ENCODE measurements at places on chromosomes 3 and 15. TPM values are rescaled to one million over a fixed set of nuclear protein-coding genes. Genes with fewer than 3 reads are reported as not detected.

DNA sequence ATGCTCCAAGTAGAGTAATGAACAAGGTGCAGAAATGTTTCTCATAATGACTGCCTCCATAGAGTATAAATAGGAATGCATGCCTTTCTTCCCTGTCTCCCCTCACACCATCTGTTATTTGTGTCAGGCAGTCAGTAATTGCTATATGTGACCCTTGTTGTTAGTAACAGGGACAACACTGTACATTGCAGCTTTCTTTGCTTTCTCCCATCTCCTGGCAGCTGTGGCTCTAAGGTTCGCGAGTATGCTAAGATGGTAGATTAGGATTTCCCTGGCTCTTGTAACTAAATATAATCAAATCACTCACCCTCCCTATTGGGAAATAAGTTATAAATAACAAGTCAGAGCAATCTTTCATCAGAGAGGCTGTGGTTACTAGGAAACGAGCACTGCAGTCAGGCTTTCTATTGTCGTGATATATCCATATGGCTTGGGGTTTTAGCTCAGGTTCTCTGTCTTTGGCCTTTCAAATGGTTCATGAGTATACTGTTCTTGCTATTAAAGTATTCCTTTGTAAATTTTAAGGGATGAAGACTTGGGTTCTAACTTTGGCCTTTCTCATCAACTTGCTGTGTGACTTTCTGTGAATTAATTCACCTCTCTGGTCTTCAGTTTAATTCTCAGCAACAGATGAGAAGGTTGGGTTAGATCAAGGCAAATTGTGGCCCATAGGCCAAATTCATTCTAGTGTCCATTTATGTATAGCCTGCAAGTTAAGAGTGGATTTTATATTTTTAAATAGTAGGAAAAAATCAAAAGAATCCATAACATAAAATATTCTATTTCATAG lies 8.1 kb upstream of the MINDY4B start:
- H3K4me1 ChIP-seq = peaks cover 6% of the 10 kb centered on the region
- DNase-seq = no peak
- H3K27ac ChIP-seq = peak overlapping the region; percentile 29
- H3K36me3 ChIP-seq = no peaks in the 10 kb centered on the region

DNA sequence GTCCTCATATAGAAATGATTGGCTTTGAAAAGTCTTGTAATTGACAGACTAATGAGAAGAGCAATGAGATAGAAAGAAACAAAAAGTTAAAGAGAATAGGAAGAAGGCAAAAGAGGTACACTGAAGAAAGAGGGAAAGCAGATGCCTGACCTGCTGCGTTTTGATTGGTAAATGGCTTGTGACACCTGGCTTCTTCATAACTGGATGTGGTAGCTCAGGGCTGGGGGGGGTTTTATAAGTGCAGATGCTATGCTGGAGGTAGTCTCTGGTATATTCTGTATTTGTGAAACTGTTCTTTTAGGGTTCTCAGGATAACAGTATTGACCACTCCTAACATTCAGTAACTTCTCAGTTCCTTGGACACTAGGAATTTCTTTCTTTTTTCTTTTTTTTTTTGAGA lies 1.4 kb downstream of the STARD9 start:
- no peaks in the 10 kb centered on the region for H3K36me3 ChIP-seq
- H3K27ac ChIP-seq = peak overlapping the region; percentile 85
- no peaks in the 10 kb centered on the region for H3K27me3 ChIP-seq
- H3K4me1 ChIP-seq = peaks cover 26% of the 10 kb centered on the region
- peak overlapping the region; percentile 97 for H3K4me3 ChIP-seq
- no peak for DNase-seq

DNA sequence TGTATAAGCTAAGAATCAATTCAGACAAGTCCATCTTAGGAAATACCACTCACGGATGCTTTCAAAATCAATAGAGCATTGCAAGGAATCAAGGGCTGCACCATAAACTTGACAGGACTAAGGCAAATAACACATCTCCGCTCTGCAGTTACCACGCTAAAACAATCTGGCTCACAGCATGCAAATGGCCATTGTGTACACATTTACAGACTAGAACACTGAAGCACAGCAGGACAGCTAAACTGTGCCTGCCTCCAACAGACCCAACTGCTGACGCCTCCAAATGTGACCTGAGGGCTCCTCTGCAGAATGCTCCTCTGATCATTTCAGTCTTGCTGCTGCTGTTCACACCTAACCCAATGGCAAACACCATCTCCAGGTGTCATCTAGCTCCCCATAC lies 104.3 kb downstream of the MEX3B start:
- no peaks in the 10 kb centered on the region for H3K27me3 ChIP-seq
- H3K4me1 ChIP-seq = no peaks in the 10 kb centered on the region
- H3K36me3 ChIP-seq = no peaks in the 10 kb centered on the region
- no peak overlapping the region for H3K27ac ChIP-seq

- H3K4me3 ChIP-seq = no peak overlapping the region
- DNase-seq = no peak
- H3K27ac ChIP-seq = no peak overlapping the region
- no peaks in the 10 kb centered on the region for H3K4me1 ChIP-seq
Measured at GRCh38 chr3:161793194-161793930, 296.8 kb downstream of the OTOL1 start.

DNA sequence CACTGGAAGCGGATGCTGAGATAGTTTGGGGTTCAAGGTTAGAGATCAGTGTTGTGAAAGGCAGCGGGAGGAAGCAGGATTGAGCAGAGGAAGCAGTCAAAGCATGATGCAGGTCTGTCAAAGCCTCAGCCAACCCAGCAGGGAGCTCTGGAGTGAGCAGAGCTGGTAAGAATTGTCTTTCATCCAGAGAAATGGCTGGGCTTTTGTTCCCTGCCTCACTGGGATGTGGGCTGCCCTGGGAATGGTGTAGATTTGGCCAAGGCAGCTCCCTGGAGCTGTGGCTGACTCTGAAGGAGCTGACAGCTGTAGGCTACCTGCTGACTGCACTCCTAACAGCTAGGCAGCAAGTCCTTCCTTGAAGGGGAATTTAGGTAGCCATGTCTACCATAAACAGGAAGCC lies 61.9 kb upstream of the STXBP5L start:
- H3K4me3 ChIP-seq = no peak overlapping the region
- H3K27ac ChIP-seq = no peak overlapping the region
- H3K27me3 ChIP-seq = no peaks in the 10 kb centered on the region
- no peaks in the 10 kb centered on the region for H3K4me1 ChIP-seq
- no peaks in the 10 kb centered on the region for H3K36me3 ChIP-seq

GRCh38 chr3:29280404-29281093 lies at the start of gene RBMS3:
TSS of gene RBMS3 (plus strand) at chr3:29281071.
- peak within 1 kb of the TSS; percentile 71 for H3K4me3 ChIP-seq
- peak within 1 kb of the TSS; percentile 88 for H3K27ac ChIP-seq
- H3K36me3 ChIP-seq = no peaks in the 10 kb centered on the region
- H3K27me3 ChIP-seq = no peaks in the 10 kb centered on the region
- peak; percentile 85 for DNase-seq

- no peaks in the 10 kb centered on the region for H3K27me3 ChIP-seq
- DNase-seq = no peak
- H3K4me3 ChIP-seq = no peak overlapping the region
Measured at GRCh38 chr3:131856171-131856570, 178.6 kb downstream of the CPNE4 start.

- H3K4me1 ChIP-seq = no peaks in the 10 kb centered on the region
- no peak overlapping the region for H3K4me3 ChIP-seq
- DNase-seq = no peak
- H3K36me3 ChIP-seq = no peaks in the 10 kb centered on the region
- no peaks in the 10 kb centered on the region for H3K27me3 ChIP-seq
- no peak overlapping the region for H3K27ac ChIP-seq
Measured at GRCh38 chr3:33473813-33474212, 33.6 kb upstream of the UBP1 start.

DNA sequence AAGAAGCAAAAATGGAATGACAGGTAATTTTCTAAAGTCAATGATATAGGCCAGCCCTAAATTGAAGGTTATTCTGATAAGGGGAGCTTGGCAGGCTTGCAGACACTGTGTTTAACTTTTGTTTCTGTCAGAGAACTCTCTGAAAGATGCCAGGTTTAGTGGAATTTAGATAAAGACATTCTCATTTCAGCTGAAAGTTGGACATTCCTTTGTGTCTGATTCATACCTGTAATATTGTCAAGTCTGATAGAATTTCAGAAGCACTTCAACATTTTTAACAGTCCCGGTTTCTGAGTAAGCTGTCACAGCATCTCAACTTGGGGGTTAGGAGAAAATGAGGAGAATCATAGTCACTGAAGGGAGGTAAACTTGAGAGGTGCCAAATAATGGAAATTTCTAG lies 84.0 kb downstream of the DIPK2A start:
- no peaks in the 10 kb centered on the region for H3K36me3 ChIP-seq
- no peak for DNase-seq
- no peak overlapping the region for H3K4me3 ChIP-seq
- no peaks in the 10 kb centered on the region for H3K4me1 ChIP-seq
- H3K27ac ChIP-seq = no peak overlapping the region

DNA sequence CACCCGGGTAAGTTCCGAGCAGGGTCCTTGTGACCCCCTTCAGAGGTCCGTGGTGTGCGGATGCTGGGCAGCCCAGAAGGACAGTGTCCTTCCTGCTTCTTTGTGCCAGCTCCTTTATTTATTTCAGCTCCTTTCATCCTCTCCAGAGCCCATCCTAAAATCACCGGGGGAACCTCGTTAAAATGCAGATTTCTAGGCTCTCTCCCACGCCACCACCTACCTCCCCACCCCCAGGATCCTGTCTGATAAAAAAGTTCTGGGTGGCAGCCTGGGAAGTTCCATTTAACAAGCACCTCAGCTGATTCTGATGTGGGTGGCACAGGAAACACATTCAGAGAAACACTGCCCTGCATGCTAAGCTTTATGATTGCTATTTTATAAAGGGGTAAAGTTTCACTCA lies 12.5 kb upstream of the IGF1R start:
- no peak overlapping the region for H3K4me3 ChIP-seq
- no peaks in the 10 kb centered on the region for H3K4me1 ChIP-seq
- H3K36me3 ChIP-seq = no peaks in the 10 kb centered on the region
- H3K27ac ChIP-seq = no peak overlapping the region

DNA sequence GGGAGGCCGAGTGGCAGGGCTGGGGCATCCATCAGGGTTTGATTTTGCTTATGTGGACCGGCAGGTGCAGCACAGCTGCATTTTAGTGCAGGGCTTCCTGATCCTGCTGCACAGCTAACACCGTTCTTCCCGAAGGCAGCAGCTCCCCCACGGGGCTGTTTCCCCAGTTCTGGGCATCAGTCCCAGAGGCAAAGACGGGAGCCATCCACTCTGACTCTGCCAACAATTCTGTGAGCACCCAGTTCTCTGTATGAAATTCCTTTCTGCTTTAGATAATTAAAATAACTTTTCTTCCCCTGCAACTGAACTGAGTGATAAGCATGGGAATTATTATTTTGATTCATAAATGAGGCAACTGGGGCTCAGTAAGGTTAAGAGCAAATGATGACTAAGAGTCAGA lies 262.9 kb upstream of the ATP10A start:
- no peaks in the 10 kb centered on the region for H3K4me1 ChIP-seq
- H3K36me3 ChIP-seq = no peaks in the 10 kb centered on the region
- H3K4me3 ChIP-seq = no peak overlapping the region
- no peak for DNase-seq

DNA sequence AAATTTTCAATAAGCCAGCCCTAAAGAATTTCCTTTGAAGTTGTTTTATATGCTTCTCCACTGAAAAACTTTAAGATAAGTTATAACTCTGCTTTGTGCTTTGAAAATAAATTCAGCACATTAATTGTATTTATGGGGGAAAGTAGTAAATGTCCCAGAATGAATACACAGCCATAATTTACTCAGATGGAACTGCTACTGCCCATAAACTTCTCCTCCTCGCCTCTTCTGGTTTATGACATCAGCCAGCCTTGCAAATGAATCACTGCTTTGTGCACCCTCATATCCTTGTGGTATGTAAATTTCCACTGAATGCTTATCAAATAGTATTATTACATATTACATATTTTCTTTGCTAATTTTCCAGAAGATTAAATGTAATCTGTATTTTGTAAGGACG lies 302.0 kb downstream of the DIPK2A start:
- no peaks in the 10 kb centered on the region for H3K4me1 ChIP-seq
- H3K27me3 ChIP-seq = no peaks in the 10 kb centered on the region
- no peak overlapping the region for H3K4me3 ChIP-seq

DNA sequence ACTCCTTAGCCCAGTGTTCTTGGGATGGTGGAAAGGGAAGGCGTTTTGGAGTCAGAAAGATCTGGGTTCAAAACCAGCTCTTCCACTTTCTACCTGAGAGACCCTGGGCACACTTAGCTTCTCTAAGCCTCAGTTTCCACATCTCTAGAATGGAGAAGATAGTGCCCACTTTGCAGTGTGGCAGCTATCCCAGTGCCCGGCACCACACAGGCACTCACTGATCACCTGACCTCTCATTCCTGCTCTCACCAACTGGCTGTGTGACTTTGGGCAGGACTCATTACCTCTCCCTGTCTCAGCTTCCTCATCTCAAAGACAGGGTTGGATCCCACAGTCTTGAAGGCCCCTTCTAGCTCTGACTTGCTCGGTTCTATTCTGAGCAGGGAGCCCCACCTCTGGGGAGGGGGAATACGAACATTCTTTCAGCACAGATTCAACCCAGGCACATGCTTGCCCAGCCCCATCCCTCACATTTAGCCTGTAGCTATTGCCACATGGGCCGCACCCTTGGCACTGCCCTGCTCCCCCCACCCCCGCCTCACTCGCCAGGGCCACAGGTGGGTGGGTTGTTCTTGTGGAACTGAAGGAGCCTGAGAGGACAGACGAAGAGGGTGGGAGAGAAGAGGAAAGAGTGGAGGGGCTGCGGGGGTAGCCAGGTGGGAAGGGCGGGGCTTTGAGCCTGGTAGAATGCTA lies 39.2 kb downstream of the EPHB3 start:
- no peak for DNase-seq
- H3K27ac ChIP-seq = no peak overlapping the region
- H3K36me3 ChIP-seq = no peaks in the 10 kb centered on the region
- peaks cover 5% of the 10 kb centered on the region for H3K4me1 ChIP-seq

DNA sequence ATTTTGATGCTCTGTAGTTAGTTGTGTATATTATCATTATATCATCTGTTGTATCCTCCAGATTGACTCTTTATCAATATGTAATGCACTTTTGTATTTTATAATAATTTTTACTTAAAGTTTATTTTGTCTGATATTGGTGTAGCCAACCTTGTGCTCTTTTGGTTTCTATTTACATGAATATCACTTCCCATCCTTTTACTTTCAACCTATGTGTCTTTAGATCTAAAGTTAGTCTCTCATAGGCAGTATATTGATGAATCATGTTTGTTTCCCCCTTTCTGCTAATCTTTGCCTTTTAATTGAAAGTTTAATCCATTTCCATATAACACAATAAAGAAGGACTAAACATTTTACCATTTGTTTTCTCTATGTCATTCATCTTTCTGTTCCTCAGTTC lies 28.1 kb upstream of the CD200R1L start:
- no peak for DNase-seq
- H3K4me3 ChIP-seq = no peak overlapping the region
- H3K36me3 ChIP-seq = no peaks in the 10 kb centered on the region
- H3K27ac ChIP-seq = no peak overlapping the region
- H3K4me1 ChIP-seq = no peaks in the 10 kb centered on the region

SLC9C1 gene
- not detected for total RNA-seq

TNK2 gene
- 54.0 TPM for total RNA-seq

FAM107A gene
- total RNA-seq = 27.5 TPM

SOX14 gene
- total RNA-seq = not detected

PEAK1 gene
- total RNA-seq = 21.9 TPM

LXN gene
- total RNA-seq = 0.42 TPM

Data from gastrocnemius medialis (tissue), 4 donors.